Large intestine (tissue), 12 donors: ENCODE measurements at places on chromosomes 4 and X. TPM values are rescaled to one million over a fixed set of nuclear protein-coding genes. Genes with fewer than 3 reads are reported as not detected.
A peak's percentile ranks its signal among the peaks of the same experiment; 100 is the strongest.

Gene GIMD1
- polyA plus RNA-seq = 0.06 TPM

GRCh38 chr4:184911310-184911709 lies 85.5 kb upstream of the ACSL1 start:
- H3K27ac ChIP-seq = no peak overlapping the region
- H3K4me1 ChIP-seq = no peaks in the 10 kb centered on the region
- no peak for DNase-seq
- H3K4me3 ChIP-seq = no peak overlapping the region
- no peaks in the 10 kb centered on the region for H3K27me3 ChIP-seq

Gene STPG2
- polyA plus RNA-seq = 0.36 TPM

DNA sequence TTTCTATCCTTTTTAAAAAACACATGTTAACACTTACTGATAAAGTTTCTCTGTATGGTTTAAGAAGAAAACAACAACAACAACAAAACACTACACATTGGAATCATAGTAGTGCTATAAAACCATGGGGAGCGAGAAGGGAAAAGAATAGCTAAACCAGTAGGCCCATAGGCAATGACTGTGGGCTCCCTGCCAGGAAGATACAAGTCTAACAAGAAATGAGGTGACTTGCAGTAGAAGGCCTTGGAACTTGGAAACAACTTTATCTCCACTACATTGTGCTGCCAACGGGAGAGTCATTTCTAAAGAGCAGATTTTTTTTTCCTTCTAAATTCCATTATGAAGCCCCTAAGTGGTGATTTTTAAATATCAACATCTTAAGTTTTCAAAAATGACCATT lies 78.0 kb downstream of the GPC4 start:
- no peaks in the 10 kb centered on the region for H3K4me1 ChIP-seq
- no peaks in the 10 kb centered on the region for H3K27me3 ChIP-seq
- H3K4me3 ChIP-seq = no peak overlapping the region

DNA sequence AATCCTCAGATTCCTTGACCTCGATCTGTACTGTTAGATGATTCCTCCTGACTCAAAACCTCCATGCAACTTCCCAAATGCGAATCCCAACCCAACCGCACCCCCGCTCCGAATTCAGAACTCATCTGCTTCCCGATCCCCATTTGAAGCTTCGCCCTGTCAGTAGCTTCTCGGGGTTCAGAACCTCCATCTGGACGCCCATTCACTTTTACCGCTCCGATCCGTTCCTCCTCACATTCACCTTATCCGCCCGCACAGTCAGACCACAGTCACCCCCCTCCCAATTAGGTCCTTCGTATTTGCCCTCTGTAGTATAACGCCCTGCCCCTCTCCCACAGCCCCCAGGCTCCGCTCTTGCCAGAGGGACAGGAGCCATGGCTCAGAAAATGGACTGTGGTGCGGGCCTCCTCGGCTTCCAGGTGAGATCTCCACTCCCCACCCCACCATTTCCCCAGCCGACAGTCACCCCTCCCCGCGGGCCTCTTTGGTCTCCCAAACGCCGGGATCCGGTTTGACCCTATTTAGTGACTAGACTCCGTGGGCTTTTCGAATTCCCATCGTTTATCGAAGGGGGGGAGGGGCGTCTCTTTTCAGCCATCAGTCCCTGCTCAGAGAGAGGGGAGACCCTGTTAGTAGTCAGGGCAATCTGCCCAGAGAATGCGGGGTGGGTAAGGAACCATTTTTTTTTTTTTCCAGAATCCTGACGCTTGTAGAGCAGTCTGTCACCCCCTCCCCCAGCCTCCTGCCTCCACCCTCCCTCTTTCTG lies 691 bp downstream of the MAGED1 start:
- peak overlapping the region; percentile 81 for H3K27ac ChIP-seq
- peak; percentile 25 for DNase-seq
- H3K4me1 ChIP-seq = peaks cover 14% of the 10 kb centered on the region
- peaks cover 29% of the 10 kb centered on the region for H3K36me3 ChIP-seq
- H3K27me3 ChIP-seq = no peaks in the 10 kb centered on the region
- peak overlapping the region; percentile 80 for H3K4me3 ChIP-seq

Gene GABRG1
- polyA plus RNA-seq = 0.03 TPM

Gene EGF
- polyA plus RNA-seq = 28.3 TPM

DNA sequence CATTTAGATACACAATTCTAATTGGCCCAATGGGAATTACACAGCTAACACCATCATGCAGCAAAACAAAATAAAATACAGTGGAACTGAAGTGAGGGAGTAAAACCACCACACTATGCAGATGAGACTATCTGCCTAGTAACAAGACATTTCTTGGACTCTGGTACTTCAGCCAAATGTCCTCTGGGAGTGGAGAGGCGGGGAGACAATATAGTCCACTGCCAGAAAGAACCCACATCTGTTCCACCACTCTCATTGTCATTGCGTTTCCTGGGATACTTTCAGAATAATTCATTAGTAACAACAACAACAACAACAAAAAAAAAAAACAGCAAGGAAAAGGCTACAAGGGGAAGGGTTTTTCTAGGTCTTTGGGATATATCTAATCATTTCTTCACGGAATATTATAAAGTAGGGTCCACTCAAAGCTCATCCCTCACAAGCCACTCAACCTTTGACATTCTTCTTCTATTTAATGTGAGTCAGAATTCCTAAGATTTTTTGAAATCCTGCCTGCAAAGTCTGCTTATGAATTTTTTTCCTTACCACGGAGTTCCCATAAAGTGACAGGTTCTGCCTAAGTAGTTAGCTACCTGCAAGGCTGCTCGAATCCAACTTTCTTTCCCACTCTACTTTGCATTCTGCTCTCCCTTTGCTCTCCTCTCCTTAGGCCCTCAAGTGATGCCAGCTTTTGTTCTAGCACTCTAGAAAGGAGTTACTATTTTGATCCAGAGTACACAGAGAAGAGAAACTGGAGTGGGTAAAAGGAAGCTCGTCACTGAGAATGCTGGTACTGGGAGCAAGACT lies 254.6 kb downstream of the CHIC1 start:
- H3K4me1 ChIP-seq = no peaks in the 10 kb centered on the region
- H3K36me3 ChIP-seq = no peaks in the 10 kb centered on the region
- DNase-seq = no peak

DNA sequence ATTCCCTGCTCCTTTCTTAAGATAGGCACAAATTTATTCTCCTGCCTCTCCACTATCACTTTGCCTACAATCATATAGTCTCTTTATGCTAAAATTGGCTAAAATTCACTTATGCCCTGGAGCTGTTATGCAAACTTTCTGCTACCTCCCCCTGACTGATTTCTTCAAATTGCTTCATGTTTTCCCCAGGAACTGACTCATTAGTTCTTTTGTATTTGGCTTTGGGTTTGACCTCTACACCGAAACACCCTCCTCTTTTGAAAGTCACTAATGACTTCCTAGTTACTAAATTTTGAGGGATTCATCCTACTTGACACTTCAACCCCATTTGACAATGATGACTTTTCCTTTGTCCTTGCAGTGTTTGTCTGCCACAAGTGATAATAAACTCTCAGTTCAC lies 222.6 kb downstream of the NDST4 start:
- no peak overlapping the region for H3K27ac ChIP-seq
- DNase-seq = no peak
- no peaks in the 10 kb centered on the region for H3K4me1 ChIP-seq
- H3K4me3 ChIP-seq = no peak overlapping the region

Gene DUSP21
- not detected for polyA plus RNA-seq

DNA sequence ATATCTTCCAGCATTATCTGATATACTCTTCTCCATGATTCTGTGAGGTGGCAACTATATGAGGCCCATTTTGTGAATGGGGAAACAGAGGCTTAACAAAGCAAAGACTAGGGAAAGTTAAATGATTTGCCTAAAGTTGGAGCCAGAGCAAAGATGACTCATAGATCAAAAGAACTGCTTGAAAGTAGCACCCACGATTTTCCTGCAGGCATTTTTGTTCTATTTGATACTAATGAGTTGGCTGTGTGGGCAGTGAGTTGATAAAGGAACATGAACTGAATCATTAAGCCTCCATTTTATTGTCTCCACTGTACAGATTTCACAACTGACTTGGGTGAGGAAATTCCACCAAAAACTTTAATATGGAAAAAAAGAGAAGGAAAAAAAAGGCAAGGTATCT lies 138.9 kb upstream of the IGFBP7 start:
- DNase-seq = no peak
- H3K27me3 ChIP-seq = no peaks in the 10 kb centered on the region
- H3K4me1 ChIP-seq = no peaks in the 10 kb centered on the region
- no peaks in the 10 kb centered on the region for H3K36me3 ChIP-seq
- H3K4me3 ChIP-seq = no peak overlapping the region
- H3K27ac ChIP-seq = no peak overlapping the region

Gene PAGE1
- not detected for polyA plus RNA-seq

DNA sequence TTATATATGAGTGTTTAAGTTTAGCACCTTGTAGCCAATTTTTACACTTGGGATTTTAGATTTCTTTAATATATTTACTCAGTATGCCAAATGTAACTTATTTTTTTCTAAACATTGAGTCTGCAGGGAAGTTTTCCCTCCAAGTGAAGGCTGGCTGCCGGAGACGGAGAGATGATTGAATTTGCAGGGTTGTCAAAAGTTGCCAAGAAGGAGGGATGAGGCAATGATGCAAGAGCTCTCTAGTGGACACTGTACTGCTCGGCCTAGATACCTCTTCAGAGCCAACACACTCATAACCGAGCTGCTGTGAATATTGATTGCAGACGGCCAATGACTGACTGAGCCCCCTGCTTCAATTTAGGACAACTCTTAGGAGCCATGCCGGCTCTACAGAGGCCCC lies 318.6 kb upstream of the CASK start:
- H3K27ac ChIP-seq = no peak overlapping the region
- DNase-seq = no peak
- H3K36me3 ChIP-seq = no peaks in the 10 kb centered on the region
- no peaks in the 10 kb centered on the region for H3K4me1 ChIP-seq
- no peak overlapping the region for H3K4me3 ChIP-seq

GRCh38 chrX:49162620-49163019 lies at the start of gene MAGIX:
TSS of gene MAGIX (plus strand) at chrX:49162758. CDS start at chrX:49162890, 132 bp downstream.
- H3K4me3 ChIP-seq = peak within 1 kb of the TSS; percentile 49
- no peak for DNase-seq

DNA sequence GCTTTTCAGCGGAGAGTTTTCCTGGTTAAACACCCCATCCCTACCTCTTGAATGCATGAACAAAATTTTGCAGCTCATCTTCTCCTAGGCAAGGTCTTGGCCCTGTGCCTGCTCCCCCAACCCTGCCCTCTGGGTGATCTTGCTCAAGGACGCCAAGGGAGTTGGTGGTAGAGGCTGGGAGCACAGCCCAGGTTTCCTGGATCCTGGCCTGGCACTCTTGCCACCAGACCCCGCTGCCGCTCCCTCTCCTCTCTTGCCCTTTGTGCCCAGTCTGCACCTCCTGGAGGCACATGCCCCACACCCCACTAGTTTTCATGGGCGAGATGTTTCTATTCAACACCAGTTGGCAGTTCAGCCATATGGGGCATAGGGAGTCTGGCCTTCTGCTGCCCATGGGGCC lies 37.3 kb downstream of the TSC22D3 start:
- H3K27me3 ChIP-seq = no peaks in the 10 kb centered on the region
- no peak overlapping the region for H3K27ac ChIP-seq
- DNase-seq = no peak

DNA sequence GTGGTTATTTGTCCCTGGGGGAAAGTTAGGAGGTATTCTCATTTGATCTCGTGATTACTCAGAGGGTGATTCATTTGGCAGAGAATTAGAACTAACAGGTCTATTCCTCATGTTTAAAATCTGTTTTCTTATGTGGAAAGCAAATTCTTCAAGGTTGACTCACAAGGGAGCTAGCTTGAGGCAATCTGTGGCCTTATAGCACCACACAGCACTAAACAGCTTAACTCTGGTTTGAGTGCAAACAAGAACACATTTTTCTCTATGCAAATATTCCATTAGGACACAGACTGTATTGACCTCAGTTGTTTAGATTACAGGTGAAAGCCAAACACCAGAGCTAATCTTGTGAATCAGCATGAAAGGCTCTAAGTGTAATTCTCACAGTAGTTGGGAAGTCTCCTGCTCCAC lies 694.4 kb upstream of the POU3F4 start:
- DNase-seq = no peak
- no peak overlapping the region for H3K4me3 ChIP-seq
- no peak overlapping the region for H3K27ac ChIP-seq
- H3K4me1 ChIP-seq = no peaks in the 10 kb centered on the region
- H3K36me3 ChIP-seq = no peaks in the 10 kb centered on the region
- no peaks in the 10 kb centered on the region for H3K27me3 ChIP-seq

DNA sequence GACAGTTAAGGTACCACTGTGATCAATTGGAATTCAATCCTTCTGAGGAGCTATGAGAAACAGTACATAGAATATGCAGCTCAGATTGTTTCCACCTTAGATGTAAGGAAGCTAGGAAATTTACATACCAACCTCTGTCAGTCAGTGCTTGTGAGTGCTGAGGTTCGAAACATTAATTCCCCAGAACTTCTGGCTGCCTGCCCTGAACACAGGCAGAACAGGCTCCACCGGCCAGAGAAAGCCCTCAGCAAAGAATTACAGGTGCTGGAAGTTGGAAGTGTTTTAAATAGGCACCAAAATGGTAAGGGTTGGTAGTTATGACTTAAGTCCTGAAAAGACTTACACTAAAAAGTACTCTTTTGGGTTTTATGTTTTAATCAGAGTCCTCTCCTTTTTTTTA lies 651.8 kb downstream of the C4orf33 start:
- no peak overlapping the region for H3K27ac ChIP-seq
- no peaks in the 10 kb centered on the region for H3K4me1 ChIP-seq
- no peak overlapping the region for H3K4me3 ChIP-seq
- no peaks in the 10 kb centered on the region for H3K27me3 ChIP-seq
- no peak for DNase-seq

DNA sequence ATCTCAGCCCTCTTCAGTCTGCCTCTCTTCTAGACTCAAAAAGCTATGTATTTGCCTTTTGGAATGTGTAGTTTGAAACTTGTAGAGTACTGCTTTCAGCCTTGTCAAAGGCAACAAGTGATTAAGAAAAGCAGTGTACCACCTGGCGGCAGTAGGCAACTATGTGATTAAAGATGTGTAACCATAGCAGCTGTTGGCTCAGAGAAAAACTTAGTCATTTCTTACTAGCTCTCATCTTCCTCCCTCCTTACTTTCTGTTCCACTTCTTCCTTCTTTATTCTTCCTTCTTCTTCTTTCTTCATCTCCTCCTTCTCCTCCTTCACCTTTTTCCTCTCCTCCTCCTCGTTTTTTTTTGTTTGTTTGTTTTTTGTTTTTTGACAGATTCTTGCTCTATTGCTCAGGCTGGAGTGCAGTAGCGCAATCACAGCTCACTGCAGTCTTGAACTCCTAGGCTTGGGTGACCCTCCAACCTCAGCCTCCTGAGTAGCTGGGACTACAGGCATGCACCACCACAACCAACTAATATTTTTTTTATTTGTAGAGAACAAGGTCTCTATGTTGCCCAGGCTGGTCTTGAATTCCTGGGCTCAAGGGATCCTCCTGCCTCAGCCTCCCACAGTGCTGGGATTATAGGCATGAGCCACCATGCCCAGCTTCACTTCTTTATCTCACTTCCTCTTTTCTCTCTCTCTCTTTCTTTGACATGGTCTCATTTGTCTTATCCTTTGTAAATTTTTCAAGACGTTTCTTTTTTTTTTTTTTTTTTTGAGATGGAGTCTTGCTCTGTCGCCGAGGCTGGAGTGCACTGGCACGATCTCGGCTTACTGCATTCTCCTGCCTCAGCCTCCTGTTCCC lies 32.6 kb downstream of the ABHD18 start:
- H3K27ac ChIP-seq = no peak overlapping the region
